ENCODE measurements at places on chromosomes 12 and 14.

DNA sequence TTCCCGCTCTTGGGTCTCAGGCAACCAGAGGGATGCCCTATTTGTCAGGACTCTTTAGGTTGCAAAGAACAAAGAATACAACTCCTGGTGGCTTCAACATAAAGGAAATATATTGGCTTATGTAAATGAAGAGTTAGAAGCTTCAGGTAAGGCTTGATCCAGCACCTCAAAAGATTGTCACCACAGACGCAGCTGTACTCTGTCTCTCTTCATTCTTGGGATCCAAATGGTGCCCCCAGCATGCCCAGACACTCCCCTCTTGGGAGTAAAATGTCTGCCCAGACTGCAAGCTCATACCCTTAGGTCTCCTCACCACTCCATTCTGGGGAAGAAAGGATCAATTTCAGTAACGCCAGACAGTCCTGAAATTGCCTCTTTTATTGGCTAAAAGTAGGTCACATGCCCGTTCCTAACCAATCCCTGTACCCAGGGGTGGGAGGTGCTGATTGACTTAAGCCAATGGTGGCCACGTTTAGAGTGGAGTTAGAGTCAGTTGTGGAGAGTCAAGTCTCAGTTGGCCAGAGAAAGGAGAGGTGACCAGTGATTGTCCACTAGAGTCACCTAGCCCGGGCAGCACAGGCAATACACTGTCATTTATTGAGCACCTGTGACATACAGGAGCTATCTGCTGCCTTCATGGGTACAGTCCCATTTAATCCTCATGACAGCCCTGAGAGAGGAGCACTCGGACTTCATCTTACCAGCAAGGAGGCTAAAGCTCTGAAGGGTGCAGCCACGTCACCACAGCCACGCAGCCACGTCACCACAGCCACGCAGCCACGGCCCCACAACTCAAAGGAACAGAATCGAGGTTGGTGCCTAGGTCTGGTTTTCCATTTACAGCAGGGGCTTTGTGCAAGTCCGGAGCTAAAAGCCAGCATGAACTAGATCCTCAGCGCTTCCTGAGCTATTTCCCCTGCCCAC, 19.7 kb upstream of the BEGAIN start:
- no peak for DNase-seq

DNA sequence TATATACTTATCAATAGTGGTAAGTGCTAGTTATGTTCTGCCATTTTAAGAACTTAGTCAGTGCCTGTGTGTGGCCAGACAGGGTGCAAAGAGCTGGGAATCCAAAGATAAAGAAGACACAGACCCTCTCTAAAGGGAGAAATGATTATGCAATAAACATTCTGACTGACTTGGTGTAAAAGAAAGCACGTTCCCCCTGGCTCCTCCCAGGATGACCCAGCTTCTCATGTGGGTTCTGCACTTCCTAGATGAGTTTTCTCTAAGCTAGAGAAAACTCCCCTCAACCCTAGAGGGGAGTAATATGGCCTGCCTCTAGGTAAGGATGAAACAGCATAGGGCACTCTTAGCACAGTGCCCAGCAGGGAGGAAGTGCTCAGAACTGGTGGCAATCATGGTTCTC, 231.2 kb downstream of the VRK1 start:
- DNase-seq, result no peak

DNA sequence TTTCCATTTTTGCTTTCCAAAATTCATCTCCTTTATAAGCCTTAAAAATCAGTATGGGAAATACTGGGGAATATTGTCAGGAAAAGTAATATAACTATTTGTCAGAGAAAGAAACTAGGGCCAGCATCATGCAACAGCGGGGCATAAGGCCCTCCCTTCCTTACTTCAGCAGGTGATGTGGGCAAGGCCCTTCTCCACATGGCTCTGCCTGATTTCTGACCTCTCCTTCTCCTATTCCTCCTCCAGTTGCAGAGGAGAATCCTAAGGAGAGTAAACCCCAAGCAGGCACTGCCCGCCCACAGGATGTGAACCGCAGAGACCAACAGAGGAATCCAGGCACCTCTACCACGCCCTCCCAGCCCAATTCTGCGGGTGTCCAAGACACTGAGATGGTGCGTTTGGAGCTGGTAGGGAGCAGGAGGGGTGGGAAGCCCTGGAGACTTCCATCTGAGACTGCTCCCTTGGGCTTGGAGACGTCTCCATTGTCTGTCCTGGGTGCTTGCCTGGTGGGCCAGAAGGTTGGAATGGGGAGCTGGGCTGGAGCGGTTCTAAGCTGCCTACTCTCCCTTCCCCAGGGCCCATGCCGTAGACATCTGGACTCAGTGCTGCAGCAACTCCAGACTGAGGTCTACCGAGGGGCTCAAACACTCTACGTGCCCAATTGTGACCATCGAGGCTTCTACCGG, 2.7 kb upstream of the SOAT2 start:
- no peak for DNase-seq

GRCh38 chr12:54988402-54989054, 4.0 kb upstream of the TESPA1 start:
- DNase-seq, result no peak

DNA sequence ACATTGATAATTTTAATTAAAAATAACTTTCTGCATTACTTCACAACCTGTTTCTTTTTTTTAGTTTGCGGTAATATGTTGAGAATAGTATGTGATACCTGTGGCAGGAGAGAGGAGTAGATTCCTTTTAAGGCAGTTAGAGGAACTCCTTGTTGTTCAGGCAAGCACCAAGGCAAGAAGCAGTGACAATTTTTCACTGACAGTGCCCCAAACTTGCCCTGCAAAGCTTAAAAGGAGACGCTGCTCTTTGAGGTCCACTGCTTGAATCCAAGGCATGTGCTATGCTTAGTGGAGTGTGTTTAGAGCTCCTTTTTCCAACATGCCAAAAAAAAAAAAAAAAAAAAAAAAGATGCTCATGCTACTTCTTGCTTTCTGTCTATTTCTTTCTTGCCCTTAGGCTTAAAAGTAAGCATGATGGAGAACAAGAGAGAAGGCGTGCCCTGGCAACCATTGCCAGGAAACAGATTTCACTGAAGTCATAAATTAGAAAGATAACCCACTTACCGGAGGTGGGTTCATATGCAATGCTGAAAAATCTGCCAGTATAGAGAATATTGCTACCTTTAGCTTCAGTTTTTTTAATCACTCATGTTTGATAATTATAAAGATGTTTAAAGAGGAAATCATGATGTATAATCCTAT, 58.3 kb upstream of the DYRK2 start:
- DNase-seq, result no peak

- DNase-seq, result no peak
These were observed 102.5 kb downstream of the LGMN start for GRCh38 chr14:92645841-92646478.

DNA sequence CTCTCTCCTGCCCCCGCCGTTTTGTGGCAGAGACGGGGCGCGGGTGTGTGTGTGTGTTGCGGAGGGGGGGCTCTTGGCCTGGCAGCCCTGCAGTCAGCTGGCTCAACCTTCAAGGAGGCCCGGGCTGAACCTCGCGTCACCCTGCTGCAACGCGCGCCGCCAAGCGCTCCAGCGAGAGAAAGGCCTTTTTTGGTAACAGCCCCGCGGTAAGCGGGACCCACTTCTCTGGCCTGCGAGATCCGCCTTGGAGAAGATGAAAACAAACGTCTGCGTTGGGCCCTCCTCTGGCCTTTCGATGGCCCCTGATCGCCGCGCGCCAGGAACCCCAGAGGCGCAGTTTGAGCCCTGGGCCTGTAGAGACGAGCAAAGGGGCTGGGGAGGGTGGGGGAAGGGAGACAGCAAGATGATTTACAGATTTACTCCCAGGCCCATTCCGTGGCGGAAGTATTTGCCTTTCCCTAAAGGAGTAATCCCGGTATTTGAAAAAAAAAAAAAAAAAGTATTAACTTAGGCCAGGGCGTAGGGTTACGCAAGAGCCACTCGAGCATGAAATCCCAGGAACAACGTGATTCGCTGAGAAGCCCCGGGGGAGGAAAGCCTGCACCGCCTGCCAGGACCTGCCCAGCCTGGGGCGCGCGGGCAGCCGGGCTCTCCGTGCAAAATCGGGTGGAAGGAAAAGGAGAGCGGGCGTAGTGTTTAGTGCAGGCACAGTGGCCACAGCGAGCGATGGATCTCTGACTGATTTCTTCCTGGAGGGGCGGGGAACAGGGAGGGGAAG, 4.5 kb upstream of the IRF2BPL start:
- DNase-seq, result peak; percentile 71

DNA sequence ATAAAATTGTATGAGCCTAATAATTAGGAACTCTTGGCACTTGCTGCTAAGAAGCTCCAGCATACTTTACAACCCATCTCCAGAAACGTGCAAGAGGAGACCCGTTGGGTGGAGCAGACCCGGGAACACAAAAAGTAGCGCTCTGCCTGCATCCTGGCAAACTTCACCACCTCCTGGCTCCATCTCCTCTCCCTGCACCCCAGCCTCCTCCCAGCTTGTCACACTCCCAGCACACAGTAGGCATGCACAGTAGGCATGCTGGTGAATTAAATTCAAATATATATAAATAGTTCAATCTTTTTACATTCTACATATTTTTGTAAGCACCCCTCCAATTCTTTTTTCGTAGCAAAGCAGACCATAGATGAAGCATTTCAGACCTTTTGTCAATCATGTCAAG, 1.2 kb downstream of the VSIG10 start:
- no peak for DNase-seq
